ENCODE measurements at places on chromosomes 5 and 9.

DNA sequence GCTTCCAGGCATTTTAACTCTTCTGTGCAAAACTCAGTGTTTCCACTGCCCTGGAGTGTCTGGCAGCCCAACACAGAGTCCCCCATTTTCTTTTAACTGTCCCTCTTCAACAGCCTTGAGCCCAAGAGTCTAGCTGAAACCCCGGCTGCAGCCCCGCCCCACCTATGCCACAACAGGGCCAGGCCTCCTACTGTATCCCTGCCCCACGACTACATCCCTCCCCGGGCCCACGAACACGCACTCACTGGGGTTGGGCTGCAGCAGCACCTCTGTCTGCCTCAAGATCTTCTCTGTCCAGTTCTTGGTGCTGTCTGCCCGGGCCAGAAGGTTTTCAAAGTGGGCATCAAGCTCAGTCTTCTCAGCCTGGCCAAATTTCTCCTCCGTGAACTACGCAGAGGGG is 6.1 kb downstream of the SH3GLB2 start:
- no peak for DNase-seq

DNA sequence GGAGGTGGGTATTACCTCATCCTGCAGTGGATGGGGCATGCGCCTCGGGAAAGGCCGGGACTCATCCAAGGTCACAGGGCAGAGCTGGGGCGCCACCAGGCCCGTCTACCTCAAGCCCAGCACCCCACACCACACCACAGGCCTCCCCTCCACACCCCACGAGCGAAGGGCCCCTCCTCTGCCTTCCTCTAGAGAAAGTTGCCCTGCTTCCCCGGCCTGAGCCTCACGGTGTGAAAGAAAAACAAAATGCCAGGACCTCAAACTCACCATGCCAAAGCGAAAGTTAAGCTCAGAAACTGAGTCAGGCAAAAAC is 161.1 kb downstream of the COL23A1 start:
- no peak for DNase-seq

GRCh38 chr9:124126648-124127646 is 115.4 kb downstream of the LHX2 start:
- DNase-seq = peak; percentile 50

GRCh38 chr5:5318426-5319190 is 103.9 kb upstream of the ICE1 start:
- DNase-seq = no peak

GRCh38 chr9:1179366-1179765 is 129.2 kb downstream of the DMRT2 start:
- DNase-seq = no peak

Data from left kidney (tissue), 8 donors.